Left cardiac atrium (tissue), 4 donors: ENCODE measurements at places on chromosomes 3 and 15.
A peak's percentile ranks its signal among the peaks of the same experiment; 100 is the strongest.

GRCh38 chr3:192750201-192750600 is 22.9 kb upstream of the FGF12 start:
- no peak for DNase-seq

- DNase-seq: no peak
Observed at GRCh38 chr3:113240841-113241240, 29.5 kb downstream of the BOC start.

- DNase-seq: no peak
Observed at GRCh38 chr3:36680952-36681351, 83.4 kb downstream of the DCLK3 start.

DNA sequence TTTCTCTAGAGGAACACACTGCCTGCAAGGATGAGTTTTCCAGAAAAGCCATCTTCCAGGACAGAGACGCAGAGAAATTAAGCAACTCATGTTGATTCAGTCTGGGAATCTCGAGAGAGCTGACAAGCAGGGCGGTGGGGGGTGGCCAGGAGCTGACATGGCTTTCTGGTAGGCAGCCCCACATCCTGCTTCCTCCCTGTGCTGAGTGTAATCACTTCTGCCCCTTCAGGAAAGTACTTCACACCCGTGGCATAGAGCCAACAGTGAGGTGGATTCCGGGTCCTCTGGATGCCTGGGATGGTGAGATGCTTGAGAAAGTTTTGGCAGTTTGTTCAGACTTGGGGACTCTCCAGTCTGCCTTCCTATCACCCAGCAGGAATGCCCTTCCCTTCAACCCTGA is 221.1 kb downstream of the SLCO3A1 start:
- peak; percentile 79 for DNase-seq
